ENCODE measurements at places on chromosomes 5 and 9.

DNA sequence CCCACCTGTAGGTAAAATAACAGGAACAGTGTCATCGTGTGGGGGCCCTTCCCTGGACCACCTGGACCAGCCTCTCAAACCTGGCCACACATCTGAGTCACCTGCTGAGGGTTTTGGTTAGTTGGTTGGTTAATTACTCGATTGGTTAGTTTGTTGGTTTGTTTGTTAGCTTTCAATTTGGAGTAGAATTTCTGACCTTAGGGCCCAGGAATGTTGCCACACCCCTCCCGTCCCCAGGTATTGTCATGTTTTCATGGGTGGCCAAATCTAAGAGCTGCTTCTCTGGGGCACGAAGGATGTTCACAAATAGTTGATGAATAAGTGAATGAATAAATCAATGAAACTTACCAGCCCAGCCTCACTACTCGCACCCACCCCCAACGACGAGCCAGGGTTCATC is 21.9 kb downstream of the NTNG2 start:
- no peak for DNase-seq

- no peak for DNase-seq
Measured at GRCh38 chr9:110640736-110641135, 27.9 kb upstream of the MUSK start.

- no peak for DNase-seq
Measured at GRCh38 chr9:70079417-70080037, 35.9 kb downstream of the MAMDC2 start.

DNA sequence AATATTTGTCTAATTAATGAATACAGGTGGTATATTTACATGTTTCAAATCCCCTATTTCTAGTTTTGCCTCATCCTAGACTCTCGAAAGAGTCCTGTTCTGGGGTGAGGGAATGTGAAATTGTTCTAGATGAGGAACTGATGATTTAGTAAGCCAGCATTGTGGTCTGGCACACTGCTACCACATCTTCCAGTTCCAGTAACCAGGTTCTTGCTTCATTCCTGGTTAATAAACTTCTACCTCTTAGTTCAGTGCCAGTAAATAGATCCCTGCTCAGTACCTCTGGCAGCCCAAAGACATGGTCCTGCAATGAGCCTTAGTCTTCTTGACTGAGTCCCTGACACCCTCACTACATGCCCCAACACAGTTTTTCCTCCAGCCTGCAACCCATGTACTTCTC is 207.7 kb downstream of the SREK1 start:
- DNase-seq = no peak

- no peak for DNase-seq
Measured at GRCh38 chr9:78370991-78371390, 74.1 kb downstream of the PSAT1 start.

GRCh38 chr9:103798620-103799019 is 295.5 kb upstream of the SMC2 start:
- DNase-seq = no peak

DNA sequence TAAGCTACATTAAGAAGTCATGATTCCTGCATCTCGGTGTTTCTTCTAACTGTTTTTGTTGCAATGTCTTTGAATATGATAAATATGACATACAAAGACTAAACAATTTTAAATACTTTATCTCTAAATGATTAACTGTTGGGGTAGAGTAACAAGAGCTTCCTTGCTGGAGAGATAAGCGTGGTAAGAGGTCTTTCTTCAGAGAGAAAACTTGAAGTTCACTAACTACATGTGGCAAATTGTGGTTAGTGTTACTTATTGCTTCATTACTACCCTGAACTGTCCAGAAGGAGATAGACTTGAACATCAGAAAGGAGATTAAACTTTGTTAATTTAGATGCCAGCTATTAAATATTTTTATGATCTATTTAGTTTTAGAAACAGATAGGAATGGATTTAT is 7.0 kb upstream of the ARSB start:
- DNase-seq = no peak

- no peak for DNase-seq
Measured at GRCh38 chr5:107601076-107601475, 69.7 kb downstream of the EFNA5 start.

GRCh38 chr5:89850513-89850865 is 559.1 kb downstream of the CETN3 start:
- DNase-seq = no peak

GRCh38 chr5:147098233-147098790 is 136.5 kb upstream of the STK32A start:
- DNase-seq = peak; percentile 30

DNA sequence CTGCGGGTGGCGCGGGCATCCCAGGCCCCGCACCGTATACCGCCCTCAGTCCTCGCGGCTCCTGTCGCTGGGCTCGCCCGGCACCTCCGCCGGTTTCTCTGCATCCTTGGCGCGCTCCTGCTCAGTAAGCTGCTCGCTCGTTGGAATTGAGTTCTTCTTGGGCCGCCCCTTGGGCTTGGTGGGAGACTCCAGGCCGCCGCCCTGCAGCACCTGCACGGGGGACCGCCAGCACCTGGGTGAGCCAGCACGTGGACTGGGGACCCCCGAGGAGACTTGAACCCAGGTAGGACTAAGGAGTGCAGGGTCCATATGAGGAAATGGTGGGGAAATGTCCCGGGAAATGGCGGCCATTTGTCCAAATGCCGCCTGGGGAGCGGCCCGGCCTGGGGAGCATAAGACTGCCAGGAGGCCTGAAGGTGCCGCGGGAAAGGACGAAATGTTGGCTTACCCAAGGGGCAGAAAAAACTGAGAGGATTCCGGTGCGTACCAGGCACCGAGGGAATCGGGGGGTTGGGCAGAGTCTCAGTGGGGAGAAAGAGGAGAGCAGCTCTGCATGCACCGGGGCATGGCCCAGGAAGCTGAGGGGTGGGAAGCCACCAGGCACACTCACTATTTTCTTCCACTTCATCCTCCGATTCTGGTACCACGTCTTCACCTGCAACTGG is 2.9 kb downstream of the BARX1 start:
- DNase-seq = no peak

GRCh38 chr9:121735065-121735792 is 83.8 kb downstream of the DAB2IP start:
- DNase-seq = no peak

- no peak for DNase-seq
Measured at GRCh38 chr5:33470544-33470943, 29.8 kb downstream of the TARS1 start.

DNA sequence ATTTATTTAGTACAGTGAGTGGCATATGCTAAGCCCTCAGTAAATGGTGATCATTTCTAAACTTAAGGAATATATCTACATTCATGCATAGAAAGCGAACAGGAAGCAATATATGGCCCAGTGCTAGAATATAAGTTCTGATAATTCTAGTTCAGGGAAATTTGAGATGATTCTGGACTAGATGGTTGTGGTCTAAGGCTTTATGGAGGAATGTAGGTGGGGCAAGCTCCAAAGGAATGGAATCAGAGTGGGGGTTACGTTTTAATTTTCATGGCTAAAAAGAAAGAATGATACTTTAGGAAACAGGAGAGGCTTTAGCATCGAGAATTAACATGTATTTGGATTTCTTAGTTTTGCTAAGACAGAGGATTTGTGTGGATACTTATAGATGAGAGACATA is 56.1 kb downstream of the MTREX start:
- no peak for DNase-seq

DNA sequence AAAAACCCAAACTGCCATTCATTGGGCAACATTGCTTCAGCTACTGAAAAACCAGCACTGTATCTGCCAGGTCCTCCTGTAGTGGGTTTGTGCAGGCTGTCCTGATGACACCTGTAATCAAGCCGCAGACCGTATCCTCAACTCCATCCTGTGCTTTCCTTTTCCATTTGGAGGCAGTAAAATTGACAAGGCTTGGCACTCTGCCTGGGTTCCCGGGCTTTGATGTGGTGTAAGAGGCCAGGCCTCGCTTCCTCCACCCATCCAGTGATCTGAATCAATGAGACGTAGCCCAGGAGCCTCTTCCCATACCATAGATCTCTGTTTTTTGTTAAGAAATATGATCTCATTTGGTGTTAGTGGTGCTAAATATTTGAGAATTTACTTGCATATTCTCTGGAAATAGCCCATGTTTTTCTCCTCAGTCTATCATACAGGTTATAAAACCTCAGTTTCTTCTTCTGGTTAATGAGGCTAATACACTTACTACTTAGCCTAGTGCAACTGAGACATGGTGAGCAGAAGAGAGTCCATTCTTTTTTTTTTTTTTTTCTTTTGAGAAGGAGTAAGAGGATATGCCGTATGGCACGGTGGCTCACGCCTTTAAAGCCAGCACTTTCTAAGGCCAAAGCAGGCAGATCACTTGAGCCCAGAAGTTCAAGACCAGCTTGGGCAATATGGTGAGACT is 34.8 kb downstream of the LSM11 start:
- DNase-seq = peak; percentile 38

DNA sequence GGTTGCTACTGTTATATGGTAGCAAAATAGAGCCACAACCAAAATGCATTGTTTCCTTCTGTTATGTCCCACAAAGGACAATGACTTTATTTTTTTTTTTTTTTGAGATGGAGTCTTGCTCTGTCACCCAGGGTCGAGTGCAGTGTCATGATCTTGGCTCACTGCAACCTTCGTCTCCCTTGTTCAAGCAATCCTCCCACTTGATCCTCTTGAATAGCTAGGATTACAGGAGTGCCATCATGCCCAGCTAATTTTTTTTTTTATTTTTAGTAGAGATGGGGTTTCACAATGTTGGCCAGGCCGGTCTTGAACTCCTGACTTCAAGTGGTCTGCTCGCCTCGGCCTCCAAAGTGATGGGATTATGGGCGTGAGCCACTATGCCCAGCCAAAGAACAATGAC is 527.7 kb upstream of the SGCD start:
- DNase-seq = no peak

GRCh38 chr9:85904975-85905374 is 36.0 kb upstream of the NAA35 start:
- DNase-seq = no peak

DNA sequence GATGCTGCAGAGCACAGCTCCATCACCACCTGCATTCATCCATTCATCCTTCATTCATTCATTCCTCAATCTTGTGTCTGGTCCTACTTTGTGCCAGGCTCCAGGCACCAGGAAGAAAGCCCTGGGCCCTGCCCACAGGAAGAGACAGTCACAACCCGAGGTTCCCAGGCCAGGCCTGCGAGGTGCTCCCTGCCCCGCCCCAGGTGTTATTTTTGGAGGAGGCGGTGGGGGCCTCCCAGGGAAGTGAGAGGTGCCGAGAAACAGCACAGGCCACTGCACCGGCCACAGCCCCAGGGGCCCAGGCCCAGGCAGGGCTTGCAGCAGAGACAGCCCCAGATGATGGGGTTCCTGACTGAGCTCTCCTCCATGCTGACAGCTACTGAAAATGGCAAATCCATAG is 33.4 kb downstream of the VAV2 start:
- no peak for DNase-seq

DNA sequence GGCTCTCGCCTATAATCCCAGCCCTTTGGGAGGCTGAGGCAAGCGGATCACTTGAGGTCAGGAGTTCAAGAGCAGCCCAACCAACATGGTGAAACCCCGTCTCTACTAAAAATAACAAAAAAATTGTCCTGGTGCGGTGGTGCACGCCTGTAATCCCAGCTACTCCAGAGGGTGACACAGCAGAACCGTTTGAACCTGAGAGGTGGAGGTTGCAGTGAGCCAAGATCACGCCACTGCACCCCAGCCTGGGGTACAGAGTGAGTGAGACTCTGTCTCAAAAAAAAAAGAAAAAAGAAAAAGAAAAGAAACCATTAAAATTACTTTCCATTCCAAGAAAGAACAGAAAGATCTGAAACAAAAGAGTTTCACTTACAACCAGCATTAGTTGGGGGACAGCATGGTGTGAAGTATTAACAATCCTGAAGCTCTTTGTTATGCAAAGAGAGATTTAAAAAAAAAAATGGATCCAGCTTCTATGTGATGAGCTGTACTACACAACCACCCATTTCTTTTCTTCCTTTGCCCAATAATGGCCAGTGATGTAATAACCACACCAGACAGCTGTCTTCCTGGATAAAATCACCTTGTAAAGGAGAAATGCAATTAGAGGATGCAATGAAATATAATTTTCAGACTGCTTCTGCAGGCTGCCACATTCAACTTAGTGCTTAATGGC is 76.9 kb downstream of the MED27 start:
- DNase-seq = no peak

GRCh38 chr5:78799266-78800017 is 150.9 kb upstream of the LHFPL2 start:
- DNase-seq = no peak

GRCh38 chr5:167770461-167770860 is 521.0 kb upstream of the WWC1 start:
- DNase-seq = no peak

DNA sequence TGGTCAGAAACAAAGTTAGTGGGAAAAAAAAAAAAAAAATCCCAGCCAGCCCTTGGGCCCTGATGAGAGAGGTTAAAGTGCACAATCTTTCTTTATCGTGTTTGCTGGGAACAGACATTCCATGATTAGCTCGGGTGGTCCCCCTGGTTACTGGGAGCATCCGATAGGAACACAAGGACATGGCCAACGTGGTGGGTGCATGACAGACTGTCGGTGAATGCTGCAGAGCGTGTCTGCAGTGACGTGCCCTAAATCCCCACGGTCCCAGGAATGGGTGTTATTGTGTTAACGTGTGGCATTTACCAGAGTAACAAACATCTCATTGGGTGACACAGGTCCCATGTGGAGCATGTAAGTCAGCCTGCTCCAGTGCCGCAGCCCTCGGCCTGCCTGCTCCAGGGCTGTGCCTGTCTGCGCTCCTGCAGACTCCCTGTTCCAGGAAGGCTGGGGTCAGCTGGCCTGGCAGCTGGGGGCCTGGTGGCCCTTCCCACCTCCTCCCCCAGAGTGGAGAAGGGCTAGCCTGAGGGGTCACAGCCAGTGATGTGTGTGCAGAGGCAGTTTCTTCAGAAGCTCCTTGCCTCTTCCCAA is 34.3 kb upstream of the TBC1D2 start:
- no peak for DNase-seq

GRCh38 chr5:134189031-134189430 is 12.3 kb upstream of the SKP1 start:
- no peak for DNase-seq

DNA sequence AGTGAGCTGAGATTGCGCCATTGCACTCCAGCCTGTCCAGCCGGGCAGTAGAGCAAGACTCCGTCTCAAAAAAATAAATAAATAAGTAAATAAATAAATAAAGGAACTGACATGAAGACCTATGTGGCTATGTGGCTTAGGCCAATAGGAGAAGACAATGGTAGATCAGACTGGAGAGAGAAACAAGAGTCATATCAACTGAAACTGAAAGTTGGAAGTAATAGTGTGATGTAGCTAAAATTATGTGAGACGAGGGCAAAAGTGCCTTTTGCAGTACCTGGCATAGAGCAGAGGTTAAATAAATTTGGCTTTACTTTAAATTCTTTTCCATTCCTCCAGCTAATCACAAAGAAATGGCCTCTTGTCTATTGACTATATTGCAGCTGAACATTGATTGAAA is 7.3 kb downstream of the FBP2 start:
- DNase-seq = no peak
